ENCODE measurements at places on chromosomes 13 and 19.

GRCh38 chr19:35313587-35313986 lies 15.4 kb upstream of the CD22 start:
- no peak for DNase-seq

DNA sequence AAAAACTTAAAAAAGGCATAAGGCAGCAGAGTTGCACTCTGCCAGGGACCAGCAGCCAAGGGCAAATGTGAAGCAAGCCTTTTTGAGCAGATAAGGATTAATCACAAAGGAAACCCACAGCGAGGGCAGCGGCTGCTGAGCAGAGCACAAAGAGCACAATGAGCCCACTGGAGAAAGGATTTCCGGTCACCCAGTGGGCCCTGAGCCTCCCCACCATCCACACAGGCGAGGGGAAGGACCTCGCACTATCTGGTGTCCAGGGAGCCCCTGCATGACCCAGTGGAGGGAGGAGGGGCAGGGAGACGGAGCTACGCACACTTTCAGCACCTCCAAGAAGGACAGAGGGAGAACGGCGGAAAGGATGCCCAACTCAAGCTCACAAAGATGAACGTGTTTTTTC lies 40.0 kb downstream of the COL4A1 start:
- DNase-seq = no peak

GRCh38 chr13:41032691-41033376 lies 13.7 kb upstream of the ELF1 start:
- DNase-seq = no peak

- DNase-seq = no peak
Observed at GRCh38 chr13:107216046-107216755, 648.3 kb upstream of the ARGLU1 start.

GRCh38 chr13:18998389-18998788 lies 183.2 kb downstream of the TUBA3C start:
- DNase-seq = no peak

DNA sequence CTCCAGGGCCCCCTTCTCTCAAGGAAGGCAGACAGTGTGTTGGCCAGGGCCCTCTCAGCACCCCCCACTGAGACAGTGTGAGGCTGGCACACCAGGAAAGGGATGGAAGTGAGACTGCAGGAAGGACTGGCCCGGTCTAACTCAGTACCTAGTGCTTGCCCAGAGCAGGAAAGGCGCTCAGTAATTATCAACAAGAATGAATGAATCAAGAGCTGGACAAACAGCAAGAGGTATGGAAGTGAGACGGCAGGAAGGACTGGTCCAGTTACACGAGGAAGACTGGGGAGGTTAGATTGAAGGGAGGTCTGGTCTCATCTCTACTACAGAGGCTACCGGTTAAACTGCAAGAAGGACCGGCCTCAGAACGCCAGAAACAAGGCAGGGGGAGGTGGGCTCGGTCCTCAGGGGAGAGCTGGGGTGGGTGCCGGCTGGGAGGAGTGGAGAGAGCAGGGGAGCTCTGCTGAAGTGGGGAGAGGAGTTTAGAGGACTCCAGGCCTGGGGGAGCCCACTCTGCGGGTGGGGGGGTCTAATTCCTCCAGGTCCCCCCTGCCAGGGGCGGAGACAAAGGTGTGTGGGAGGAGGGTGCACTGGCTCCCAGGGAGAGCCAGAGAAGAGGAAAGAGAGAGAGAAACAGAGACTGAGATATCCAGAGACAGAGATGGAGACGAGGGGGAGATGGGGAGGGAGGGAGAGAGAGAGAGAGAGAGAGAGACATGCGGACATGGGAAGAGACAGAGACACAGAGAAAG lies 1.1 kb downstream of the SLC8A2 start:
- no peak for DNase-seq

DNA sequence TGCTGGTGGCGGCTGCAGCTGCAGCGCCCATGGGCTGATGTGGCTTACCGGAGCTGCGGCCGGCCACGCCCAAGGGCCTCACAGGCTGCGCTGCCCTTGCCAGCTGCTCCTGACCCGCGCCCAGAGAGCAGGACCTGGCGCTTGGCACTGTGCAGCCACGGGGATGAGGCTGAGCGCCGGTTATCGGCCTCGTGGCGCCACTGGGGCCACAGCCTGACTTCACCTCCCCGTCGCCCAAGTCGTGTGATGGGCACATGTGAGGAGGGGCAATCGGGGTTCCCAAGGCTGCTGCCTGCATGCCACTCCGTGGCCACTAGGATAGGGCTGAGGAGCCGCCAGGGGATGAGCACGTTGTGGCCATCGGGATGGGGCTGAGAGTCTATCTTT lies 77.2 kb upstream of the PABPC3 start:
- no peak for DNase-seq

GRCh38 chr19:49847731-49848696 lies 2.9 kb upstream of the PTOV1 start:
- peak; percentile 57 for DNase-seq

- DNase-seq = no peak
Observed at GRCh38 chr13:48278806-48279205, 24.7 kb upstream of the RB1 start.

GRCh38 chr13:21176982-21177284 lies 475 bp downstream of the MRPL57 start:
- DNase-seq = no peak

- no peak for DNase-seq
Observed at GRCh38 chr13:59016250-59016649, 1147.5 kb downstream of the DIAPH3 start.

DNA sequence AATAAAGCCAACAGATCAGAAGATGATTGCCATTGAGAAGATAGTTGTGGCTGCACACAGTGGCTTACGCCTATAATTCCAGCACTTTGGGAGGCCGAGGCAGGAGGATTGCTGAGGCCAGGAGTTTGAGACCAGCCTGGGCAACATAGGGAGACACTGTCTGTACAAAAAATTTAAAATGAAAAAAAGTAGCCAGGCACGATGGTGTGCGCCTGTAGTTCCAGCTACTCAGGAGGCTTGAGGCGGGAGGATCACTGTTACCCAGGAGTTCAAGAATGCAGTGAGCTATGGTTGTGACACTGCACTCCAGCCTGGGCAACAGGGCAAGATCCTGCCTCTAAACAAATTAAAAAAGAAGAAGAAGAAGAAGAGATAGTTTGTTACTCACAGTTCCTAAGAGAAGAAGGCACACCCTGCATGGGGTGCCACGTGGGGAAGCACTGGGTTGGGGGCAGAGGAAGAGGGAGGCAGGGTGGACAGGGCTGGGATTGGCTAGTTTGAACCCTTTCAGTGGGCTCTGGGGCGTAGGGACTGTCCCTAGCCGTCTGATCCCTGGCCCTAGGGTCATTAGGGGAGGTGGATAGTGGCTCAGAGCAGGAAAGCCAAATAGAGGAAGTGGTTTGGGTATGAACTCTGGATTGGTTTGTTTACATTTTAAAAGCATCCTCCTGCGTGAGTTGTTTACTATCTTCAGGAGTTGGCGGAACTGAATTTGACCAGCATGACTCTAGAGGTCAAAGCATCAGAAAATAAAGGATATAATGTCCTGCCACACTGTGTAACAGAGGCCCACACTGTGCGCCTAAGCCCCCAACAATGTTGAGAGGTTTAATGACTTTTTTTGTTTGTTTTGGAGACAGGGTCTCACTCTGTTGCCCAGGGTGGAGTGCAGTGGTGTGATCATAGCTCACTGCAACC lies 60.5 kb upstream of the MEDAG start:
- DNase-seq = no peak

DNA sequence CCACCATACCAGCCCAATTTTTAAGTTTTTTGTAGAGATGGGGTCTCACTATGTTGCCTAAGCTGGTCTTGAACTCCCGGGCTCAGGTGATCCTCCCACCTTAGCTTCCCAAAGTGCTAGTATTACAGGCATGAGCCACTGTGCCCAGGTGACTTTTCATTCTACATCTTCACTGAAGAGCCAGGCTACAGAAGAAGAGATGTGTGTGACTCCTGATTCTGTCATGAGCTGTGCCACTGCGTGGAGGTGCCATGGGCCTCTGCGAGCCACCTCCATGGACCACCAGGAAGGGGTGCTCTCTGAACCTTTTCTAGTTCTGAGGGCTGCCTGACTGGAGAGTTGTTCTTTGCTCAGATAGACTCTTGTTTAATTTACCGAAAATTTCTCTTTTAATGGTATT lies 56.6 kb upstream of the RANBP3 start:
- no peak for DNase-seq

DNA sequence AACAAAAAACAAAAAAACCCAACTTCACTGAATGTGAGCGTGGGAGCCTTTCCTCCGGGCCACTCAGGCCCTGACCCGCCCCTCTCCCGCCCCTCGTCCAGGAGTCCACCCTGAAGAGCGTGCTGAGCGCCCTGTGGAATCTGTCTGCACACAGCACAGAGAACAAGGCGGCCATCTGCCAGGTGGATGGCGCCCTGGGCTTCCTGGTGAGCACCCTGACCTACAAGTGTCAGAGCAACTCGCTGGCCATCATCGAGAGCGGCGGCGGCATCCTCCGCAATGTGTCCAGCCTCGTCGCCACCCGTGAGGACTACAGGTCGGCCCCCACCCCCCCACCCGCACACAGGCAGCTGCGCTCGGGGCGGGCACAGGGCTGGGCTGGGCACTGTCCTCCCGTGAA lies 11.9 kb downstream of the APC2 start:
- no peak for DNase-seq

DNA sequence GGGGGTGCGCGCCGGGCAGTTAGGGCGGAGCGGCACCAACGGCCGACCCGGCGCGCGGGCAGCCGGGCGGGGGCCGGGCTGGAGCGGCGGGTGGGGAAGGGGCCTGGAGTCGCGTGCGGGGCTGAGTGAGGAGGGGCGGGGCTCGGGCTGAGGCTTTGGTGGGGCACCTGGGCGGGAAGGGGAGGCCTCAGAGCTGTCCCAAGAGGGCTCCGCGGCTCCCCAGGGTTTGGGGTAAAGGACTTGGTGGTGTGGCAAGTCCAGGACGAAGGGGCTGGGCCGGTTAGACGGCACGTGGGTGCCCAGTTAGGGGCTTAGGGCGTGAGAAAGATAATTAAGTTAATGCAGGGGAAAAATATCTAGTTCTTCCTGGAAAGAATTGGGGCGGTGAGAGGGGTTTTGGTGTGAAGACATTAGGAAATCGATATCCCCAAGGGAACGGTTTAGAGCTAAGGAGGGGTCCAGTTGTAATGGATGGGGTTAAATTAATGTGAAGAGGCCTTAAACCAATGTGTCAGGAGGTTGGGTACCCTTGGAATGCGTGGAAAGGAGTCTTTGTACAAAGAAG lies 496 bp downstream of the ZNF574 start:
- DNase-seq = no peak

DNA sequence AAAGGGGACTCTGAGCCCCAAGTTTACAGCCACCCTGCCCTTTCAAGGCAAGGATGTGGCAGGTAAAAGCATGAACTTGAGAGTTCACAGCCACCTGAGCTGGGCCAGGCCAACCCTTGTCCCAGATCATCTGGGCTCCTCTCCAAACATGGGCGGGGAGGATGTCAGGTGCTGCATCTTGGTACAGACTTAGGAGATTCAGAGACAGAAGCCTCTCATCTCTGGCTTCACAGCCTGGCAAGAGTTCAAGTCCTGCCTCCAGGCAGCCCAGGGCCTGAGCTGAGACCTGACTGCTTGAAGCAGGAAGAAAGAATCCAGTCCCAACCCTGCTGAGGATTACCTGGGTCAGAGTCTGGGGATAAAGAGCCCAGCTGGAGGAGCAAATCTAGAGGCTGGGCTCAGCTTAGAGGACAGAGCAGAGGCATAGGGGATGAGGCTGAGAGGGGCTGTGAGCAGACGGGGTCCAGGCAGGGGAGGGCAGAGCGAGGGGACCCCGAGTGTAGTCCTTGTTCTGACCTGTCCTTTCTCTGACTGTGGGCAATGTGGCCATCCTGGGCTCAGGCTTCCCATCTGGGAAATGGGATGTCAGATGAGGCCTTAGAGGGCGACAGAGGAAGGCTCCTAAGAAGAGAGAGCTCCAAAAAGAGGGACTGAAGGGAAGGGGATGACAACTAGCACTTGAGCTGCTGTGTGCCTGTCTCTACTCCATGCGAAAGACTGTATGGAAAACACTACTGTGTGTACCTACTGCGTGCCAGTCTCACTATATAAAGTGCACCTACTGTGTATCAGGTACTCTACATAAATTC lies 6.6 kb upstream of the OR10H5 start:
- no peak for DNase-seq

GRCh38 chr13:111923991-111924677 lies 142.8 kb upstream of the SOX1 start:
- no peak for DNase-seq

GRCh38 chr19:55679343-55680257 lies 4.6 kb downstream of the EPN1 start:
- DNase-seq = no peak

DNA sequence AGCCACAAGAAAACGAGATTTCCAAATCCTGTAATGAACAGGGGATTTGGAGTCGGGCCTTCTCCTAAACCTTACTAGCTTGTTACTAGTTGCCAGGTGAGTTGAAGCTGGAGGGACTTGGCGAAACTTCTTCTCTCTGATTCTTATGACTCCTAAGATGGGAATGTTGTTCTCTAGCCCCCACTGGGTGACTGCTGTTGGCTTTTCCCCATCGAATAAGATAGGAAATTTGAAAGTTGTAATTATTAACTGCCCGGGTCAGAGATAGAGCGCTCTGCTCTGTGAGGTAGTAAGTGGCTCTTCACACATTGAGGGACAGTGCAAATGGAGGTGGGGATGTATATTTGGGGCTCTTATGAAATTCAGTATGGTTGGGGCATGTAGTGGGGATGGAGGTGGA lies 111.2 kb upstream of the MBNL2 start:
- DNase-seq = no peak

- DNase-seq = no peak
Observed at GRCh38 chr13:36820222-36820621, 1.2 kb downstream of the RFXAP start.

DNA sequence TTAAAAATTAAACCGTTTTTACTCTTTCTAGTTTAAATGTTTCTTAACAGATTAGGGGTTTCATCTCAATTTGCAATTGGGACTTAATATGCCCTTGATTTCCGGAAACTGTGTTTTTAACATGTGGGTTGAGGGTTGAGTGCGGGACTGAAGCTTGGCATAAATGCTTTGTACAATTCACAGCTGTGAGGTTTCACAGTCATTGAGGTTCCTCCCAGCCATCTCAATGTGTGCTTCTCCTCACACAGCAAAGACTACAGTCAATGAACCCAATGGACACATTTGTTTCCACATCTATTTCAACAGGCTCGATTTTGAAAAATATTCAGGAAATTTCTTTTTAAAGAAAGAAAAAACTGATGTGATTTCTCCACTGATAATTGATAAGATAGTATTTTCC lies 328.6 kb downstream of the TBC1D4 start:
- DNase-seq = no peak

DNA sequence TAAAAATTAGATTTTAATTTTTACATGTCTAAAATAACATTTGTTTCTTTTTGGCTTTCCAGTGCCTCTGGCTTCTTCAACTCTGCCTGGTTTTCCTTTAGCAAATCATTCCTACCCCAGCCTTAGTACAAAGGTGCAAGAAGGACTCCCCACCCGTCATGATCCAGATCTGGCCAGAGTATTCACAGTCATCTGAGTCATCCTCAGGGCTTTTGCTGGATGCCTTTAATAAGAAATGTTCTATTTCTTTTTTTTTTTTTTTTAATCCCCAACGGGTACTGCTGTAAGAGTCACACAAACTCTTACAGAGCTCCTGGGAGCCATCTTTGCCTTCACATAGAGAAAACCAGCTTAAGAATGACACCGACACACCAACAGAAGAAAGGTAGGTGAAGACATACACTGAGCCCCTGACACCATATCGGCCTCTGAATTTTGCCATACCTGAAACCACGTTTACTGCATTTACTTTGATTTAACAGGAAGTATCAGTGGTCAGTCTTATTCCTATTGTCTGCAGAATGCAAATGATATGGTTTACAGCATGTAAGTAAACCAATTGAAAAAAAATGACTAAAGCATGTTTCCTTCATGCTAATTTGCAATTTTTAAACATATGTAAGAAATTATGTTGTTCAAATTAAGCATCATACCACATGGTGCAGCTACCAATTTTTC lies 184.4 kb downstream of the NALCN start:
- DNase-seq = no peak

- no peak for DNase-seq
Observed at GRCh38 chr19:10855879-10856522, 7.8 kb downstream of the C19orf38 start.
